ENCODE measurements at places on chromosomes 1 and 21. TPM values are rescaled to one million over a fixed set of nuclear protein-coding genes. Genes with fewer than 3 reads are reported as not detected.

The IVL gene
- not detected for total RNA-seq

The SLFNL1 gene
- total RNA-seq = 0.07 TPM

The PRCC gene
- total RNA-seq = 45.1 TPM

The GBP1 gene
- 50.2 TPM for total RNA-seq

The SHISA4 gene
- 22.5 TPM for total RNA-seq

The TMCC2 gene
- total RNA-seq = 2.3 TPM

The RYR2 gene
- total RNA-seq = not detected

All from mammary microvascular endothelial cell (primary cell).